Pancreas (tissue), 10 donors: ENCODE measurements at places on chromosomes 11 and 22. TPM values are rescaled to one million over a fixed set of nuclear protein-coding genes. Genes with fewer than 3 reads are reported as not detected.

Gene SAA2
- total RNA-seq, result 0.59 TPM

GRCh38 chr11:66347425-66348276 lies at the start of gene B4GAT1:
TSS of gene B4GAT1 (minus strand) at chr11:66347629. CDS start at chr11:66347545, 84 bp downstream.
- H3K4me1 ChIP-seq, result peaks cover 8% of the 10 kb centered on the region
- DNase-seq, result peak; percentile 89
- H3K36me3 ChIP-seq, result no peaks in the 10 kb centered on the region
- no peaks in the 10 kb centered on the region for H3K27me3 ChIP-seq

DNA sequence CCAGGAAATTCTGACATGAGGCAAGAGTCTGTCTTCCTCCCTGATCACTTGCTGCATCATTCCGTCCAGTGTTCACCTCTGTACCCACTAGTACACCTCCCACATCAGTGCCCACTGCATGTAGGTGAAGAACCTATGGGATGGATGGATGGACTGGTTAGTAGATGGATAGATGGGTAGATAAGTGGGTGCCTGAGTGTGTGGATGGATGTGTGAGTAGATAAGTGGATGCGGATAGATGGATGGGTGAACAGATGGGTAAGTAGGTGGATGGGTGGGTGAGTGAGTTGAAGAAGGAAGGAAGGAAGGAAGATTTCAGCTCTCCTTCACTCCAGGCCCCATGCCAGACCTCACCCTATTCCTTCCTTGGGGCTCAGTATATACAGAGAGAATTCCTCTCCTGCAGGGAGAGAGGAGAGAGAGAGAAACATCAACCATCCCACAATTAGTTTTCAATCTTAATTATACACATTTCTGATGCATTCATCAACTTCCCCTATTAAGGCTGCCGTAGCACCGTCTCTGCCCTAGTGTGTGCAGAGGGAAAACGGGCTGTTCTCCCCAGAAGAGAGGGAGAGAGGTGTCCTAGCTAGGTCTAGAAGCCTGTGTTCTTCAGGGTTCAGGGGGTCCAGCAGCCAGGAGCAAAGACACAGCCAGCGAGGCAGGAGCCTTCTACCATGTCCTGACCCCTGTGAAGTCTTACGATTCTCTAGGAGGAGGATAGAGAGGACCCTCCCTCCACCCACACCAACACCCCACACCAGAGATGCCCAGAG lies 125.3 kb downstream of the BUD13 start:
- no peak for DNase-seq
- no peaks in the 10 kb centered on the region for H3K27me3 ChIP-seq
- no peak overlapping the region for H3K27ac ChIP-seq
- no peaks in the 10 kb centered on the region for H3K4me1 ChIP-seq
- H3K4me3 ChIP-seq, result no peak overlapping the region

DNA sequence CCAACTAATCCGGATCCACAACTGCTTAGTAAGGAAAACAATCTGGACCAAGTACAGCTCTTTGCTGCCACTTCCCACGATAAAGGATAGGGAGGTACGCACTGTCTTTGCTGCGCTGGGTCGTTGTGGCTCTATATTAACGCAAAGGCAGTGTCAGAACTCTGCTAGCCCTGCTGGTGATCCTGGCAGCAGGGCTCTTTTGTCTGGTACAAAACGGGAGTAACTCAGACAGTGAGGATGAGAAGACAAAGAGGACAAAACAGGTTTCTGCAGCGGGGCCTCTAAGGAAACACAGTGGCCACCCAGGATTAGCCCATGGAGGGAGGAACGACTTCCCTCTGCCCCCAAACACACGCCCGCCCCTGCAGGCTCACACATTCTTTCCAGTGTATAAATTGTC lies 26.1 kb downstream of the GAL start:
- no peaks in the 10 kb centered on the region for H3K27me3 ChIP-seq
- no peaks in the 10 kb centered on the region for H3K4me1 ChIP-seq
- DNase-seq, result no peak
- H3K27ac ChIP-seq, result no peak overlapping the region

Gene DDI1
- not detected for total RNA-seq

Gene EIF3F
- 132 TPM for total RNA-seq

Gene PLAAT2
- not detected for total RNA-seq

Gene ACR
- not detected for total RNA-seq

DNA sequence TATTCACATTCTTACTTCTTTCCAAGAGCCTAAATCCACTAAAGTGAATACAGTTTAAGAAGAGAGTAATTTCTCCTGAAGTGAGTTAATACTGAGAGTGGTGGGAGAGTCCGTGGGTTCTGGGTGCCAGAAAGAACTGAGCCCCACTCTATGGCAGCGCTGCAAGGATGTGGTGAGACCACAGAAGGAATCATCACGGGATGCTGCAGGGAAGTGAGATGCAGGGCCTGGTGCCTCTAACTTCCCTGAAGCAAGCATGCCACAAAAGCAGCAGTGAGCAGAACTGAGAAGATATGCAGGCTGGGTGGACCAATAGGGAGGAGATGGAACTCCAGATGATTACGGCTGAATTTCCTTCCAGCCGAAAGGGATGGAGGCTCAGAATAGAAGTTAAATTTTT lies 5.0 kb upstream of the MMP12 start:
- no peak for DNase-seq
- no peak overlapping the region for H3K4me3 ChIP-seq

Gene CHRDL2
- total RNA-seq, result 6.9 TPM

DNA sequence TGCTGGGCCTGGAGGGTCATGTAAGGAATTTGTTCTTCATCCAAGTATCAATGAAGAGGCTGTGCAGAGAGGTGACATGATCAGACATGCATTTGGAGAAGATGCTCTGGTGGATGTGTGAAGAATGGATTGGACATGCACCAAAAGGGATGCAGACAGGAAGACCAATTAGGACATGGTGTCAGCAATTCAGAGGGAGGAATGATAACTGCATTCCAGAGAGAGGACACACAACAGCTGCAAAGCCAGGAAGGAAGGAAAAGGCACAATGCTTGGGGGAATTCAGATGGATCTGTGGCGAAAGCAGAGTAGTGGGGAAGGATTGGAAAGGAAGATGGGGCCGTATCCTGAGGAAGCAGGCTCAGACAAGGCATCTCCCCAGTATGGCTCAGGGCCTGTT lies 5.2 kb upstream of the ARRB1 start:
- no peak overlapping the region for H3K4me3 ChIP-seq
- H3K27ac ChIP-seq, result no peak overlapping the region

GRCh38 chr11:64894070-64894811 lies 15.8 kb upstream of the EHD1 start:
- peaks cover 7% of the 10 kb centered on the region for H3K36me3 ChIP-seq
- no peaks in the 10 kb centered on the region for H3K27me3 ChIP-seq
- DNase-seq, result peak; percentile 91
- H3K4me3 ChIP-seq, result no peak overlapping the region
- peaks cover 10% of the 10 kb centered on the region for H3K4me1 ChIP-seq

DNA sequence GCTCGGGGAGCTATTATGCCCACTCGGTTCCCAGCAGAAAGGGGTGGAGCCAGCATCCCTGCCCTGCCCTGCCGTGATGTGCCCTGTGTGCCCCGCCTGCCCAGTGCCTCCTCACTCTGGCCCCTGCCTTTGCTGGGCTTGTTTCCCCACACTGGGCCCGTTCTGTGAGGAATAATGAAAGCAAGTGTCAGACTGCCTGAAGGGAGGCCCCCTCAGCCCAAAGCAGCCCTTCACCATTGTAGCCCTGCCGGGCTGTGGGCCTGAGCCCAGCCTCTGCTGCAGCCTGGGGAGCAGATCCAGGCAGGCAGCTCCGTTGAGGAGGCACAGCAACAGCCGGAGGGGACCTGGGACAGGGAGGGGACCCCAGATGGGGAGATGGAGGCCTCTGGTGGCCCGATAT lies 20.2 kb upstream of the NEFH start:
- DNase-seq, result no peak
- H3K27me3 ChIP-seq, result no peaks in the 10 kb centered on the region
- H3K4me1 ChIP-seq, result no peaks in the 10 kb centered on the region
- no peak overlapping the region for H3K27ac ChIP-seq
